Activated naive CD4-positive, alpha-beta T cell treated with anti-CD3 and anti-CD28 coated beads, Interleukin-2, amount 10 ng/mL, durations not matched to agents 7 days and 5 days (primary cell): ENCODE measurements at places on chromosomes 1 and 21.

DNA sequence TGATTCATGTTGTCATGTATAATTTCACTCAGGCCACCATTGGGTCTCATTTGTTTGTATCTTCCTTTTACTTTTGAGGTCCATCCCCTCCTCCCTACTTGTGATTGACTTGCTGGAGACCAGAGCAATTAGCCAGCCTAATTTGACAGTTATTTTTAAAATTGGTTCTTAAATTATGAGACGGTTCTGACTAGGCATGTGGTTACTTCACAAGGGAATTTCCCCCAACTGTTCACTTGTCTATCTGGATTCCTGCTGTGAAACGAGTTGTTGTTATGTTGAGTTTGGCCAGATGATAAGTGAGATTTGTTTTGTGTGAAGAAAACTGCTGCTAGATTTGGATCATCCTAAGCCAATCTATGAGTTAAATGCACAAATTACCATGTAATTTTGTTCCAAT, 359.1 kb downstream of the BARHL2 start:
- DNase-seq, result no peak

- no peak for DNase-seq
These were observed 2.1 kb upstream of the HCRTR1 start for GRCh38 chr1:31615414-31615813.

GRCh38 chr1:57024855-57025254, 59.0 kb upstream of the C8B start:
- no peak for DNase-seq

DNA sequence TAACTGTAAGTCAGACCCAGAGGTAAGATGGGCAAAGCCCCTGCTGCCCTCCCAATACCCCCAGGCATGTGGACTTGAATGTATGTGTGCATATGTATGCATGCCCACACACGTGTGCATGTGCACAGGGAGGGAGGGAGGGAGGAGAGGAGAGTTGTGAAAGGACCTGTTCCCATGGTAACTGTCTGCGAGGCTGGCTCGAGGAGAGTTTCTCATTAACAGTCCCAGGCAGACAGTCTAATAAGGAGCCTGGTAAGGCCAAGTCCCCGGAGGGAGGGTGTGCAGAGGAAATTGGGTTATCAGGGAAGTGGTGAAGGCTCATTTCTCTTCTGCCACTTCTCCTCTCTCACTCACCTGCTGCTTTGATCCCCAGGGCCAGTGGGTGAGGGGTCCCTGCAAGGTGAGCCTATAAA, 74.9 kb downstream of the NFASC start:
- DNase-seq, result no peak

DNA sequence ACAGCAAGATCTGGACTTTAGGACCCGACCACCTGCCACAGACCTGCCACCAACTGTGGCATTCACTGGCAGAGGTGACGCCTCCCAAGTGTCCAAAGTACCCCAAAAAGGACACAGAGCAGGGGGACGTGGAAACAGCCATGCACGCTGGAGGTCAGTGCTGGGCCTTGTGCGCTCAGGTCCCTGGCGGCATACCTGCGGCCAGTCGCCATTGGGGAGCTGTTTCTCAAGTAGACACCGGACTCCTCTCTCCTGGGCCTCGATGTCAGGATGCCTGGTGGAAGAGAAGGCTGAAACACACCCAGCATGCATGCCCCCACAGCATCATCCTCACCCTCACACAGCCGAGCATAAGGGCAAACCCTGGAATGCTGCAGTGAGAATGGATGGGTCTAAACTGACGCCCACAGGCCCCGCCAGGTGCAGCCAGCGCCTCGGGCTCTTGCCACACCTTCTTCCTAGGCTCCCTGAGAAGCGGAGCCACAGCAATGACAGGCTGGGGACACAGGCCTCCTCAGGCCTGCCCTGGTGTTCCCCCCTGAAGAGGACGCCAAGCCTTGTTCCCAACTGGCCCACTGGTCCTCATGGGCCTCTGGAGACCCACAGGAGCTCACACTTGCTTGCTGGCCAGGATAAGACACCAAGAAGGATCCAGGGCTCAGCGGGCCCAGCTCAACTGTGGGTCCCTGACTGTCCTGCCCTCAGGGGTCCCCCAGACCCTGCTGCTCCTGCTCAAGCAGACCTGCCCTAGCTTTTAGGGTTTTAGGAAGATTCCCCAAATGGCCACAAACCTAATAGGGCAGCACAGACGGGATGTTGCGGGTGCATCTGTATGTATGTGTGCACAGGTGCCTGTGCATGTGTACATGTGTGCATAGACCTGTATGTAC, 7.7 kb upstream of the SPATC1L start:
- no peak for DNase-seq

- no peak for DNase-seq
These were observed 99.0 kb upstream of the C1orf105 start for GRCh38 chr1:172321451-172321850.

GRCh38 chr1:24161270-24161669, 18.3 kb upstream of the IL22RA1 start:
- no peak for DNase-seq

- DNase-seq, result no peak
These were observed 148.4 kb downstream of the TOMM20 start for GRCh38 chr1:234980291-234980644.

GRCh38 chr1:176702901-176703300, 239.9 kb downstream of the PAPPA2 start:
- DNase-seq, result no peak

GRCh38 chr1:64960731-64961130, 5.6 kb downstream of the JAK1 start:
- no peak for DNase-seq

- no peak for DNase-seq
These were observed 63.4 kb downstream of the CAPN2 start for GRCh38 chr1:223775711-223776074.

- no peak for DNase-seq
These were observed 9.6 kb downstream of the PARS2 start for GRCh38 chr1:54754486-54755285.

- no peak for DNase-seq
These were observed 12.8 kb downstream of the LDLRAP1 start for GRCh38 chr1:25556132-25556670.

GRCh38 chr1:214044438-214045214, 56.9 kb downstream of the PROX1 start:
- no peak for DNase-seq

DNA sequence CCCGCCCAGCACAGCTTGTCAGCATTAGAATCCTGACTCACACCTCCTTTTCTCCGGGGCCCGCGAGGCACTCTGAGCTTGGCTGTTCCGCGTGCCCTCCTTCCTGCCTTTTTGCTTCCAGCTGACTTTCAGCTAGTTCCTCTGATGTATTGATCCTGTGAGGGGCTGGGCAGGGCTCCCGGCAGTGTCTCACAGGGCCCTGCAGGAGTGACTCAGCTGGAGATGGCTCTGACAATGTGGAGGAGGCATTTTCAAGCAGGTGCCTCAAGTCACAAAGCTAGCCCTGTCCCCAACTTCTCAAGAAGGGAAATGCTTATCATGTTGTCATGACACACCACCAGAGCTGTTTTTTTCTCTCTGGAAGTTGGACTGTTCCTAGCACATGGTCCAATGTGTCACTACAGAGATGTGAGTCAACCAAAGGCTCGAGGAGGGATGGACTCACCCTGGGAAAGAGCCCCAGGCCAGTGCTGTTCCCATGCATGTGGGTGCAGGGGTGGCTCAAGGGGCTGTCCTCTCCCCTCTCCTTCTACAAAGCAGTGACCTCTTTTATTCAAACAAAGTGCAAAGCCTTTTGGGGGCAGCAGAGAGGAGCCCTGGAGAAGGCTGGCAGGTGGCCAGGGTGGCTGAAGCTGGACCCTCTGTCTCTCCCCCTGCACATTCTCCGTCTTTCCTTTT, 30.6 kb downstream of the SYT6 start:
- no peak for DNase-seq

GRCh38 chr1:9369964-9370788, 77.5 kb downstream of the SPSB1 start:
- no peak for DNase-seq

GRCh38 chr1:68725001-68725752, 228.3 kb upstream of the DEPDC1 start:
- no peak for DNase-seq

DNA sequence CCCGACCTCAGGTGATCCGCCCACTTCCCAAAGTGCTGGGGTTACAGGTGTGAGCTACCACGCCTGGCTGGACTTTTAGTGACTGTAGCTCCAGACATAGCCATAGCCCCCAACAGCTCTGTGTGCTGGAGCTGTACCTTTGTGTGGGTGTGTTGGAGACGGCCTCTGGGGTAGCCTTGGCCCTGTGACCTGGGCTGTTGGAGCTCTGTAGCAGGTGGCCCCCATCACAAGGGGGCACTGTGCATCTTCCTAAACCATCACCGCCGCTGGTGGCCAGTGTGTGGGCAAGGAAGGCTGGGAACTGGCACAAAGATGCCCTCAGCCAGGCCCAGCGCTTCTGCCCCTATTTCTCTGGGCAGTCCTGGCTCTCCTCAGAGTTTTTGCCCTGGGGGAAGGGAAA, 38.4 kb upstream of the FOXO6 start:
- peak; percentile 36 for DNase-seq

DNA sequence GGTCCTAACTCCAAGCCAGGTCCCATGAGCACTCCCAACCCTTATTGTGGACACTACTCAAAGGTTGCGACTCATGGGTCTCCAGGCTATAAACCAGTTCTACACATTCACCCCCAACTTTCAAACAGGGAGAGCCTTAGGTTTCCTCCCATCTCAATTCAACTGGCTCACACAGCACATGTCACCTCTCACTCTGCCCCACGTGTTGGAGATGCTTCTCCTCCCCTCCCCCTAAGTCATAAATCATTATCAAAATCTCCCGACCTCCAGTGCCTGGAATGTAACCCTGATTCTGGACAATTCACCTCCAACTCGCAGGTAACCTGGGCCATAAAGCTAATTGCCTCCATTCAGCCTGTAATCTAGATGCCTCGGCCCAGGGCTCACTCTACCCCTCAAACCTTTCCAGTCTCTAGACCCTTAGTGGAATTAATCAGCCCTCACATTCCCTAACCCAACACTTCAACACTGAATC, 595 bp downstream of the AK2 start:
- DNase-seq, result no peak

GRCh38 chr1:15915991-15916390, 59.9 kb downstream of the ZBTB17 start:
- no peak for DNase-seq

DNA sequence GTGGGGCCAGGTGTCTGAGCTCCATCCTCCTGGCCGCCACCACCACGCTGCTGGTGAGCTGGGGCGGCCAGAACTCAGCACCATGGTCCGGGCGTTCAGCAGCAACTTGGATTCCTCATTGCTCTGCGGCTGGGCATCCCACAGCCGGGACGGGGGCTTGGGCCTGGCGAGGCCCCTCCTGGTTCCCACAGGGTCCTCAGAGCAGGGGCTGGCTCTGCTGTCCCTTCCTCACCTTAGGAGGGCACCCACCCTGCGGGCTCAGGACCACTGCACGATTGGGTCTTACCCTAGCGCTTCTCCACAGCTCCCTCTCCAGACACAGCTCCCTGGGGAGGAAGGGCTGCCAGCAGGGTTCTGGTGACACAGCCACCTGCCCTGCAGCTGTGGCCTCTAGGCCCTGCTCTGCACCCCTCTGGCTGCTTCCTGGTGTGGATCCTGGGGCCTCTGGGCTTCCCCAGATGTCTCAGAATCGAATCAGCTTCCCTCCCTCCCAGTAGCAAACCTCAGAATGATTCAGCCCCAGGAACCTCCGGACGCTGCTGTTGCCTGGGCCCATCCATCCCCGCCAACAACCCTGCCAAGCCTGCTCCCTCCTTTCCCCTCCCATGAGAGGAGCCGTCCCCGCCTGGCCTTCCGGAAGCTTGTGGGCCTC, 25.0 kb downstream of the CRYAA start:
- DNase-seq, result no peak

GRCh38 chr1:201988601-201989000, 6.2 kb downstream of the RNPEP start:
- no peak for DNase-seq

GRCh38 chr1:93584261-93585003, 97.2 kb downstream of the BCAR3 start:
- DNase-seq, result no peak

- DNase-seq, result no peak
These were observed 187.4 kb upstream of the ATP1B1 start for GRCh38 chr1:168918860-168919741.

DNA sequence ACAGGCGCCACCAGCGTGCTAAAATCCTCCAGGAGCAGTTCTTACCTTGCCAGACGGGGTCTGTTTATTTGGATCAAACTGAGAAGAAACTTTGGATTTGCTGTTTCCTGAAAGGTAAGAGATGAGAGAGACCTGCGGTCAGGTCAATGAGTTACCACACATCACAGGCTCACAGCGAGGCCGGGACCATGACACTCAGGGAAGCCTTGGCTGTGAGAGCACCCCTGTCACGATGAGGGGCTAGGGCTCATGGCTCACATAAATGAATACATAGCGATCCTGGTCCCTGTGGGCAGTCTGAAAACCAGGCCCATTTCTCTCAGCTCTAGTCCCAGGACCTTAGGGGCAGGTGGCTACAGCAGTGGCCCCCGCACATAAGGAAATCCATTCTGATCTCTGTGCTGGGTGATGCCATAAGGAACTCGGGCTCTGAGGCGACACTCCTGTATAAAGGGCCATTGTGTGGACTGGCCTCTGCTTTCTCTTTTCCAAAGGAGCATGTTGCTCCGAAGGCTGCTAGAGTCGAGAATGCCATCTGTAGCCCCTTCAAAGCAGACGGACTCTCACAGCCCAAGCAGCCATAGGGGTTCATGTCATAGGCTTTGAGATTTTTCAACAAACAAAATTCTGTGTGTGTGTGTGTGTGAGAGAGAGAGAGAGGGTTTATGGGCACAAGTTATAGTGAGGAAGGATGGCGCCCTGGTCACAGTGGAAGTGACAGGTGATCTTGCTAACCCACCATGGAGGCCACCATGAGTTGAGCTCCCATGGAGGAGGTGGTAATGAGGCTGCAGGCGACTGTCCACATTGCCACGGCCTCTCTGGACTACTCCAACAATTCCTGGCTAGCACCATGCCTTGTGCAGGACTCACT, 9.0 kb upstream of the SRM start:
- no peak for DNase-seq

- DNase-seq, result no peak
These were observed 164.3 kb downstream of the GRIK1 start for GRCh38 chr21:29775462-29775861.

DNA sequence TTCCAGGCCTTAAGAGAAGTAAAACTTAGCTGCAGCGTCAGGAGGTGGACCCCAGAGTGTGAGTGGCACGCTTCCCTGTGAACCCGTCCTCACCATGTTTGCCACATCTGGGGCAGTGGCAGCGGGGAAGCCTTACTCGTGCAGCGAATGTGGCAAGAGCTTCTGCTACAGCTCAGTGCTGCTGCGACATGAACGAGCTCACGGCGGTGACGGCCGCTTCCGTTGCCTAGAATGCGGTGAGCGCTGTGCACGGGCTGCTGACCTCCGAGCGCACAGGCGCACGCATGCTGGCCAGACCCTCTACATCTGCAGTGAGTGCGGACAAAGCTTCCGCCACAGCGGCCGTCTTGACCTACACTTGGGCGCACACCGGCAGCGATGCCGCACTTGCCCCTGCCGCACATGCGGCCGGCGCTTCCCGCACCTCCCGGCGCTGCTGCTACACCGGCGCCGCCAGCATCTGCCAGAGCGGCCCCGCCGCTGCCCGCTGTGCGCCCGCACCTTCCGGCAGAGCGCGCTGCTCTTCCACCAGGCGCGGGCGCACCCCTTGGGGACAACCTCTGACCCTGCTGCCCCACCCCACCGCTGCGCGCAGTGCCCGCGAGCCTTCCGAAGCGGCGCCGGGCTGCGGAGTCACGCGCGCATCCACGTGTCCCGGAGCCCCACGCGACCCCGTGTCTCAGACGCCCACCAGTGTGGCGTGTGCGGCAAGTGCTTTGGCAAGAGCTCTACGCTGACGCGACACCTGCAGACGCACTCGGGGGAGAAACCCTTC, 9.3 kb downstream of the ZNF672 start:
- DNase-seq, result no peak
